ENCODE measurements at places on chromosomes 3 and 15.

- DNase-seq = no peak
Measured at GRCh38 chr3:541062-541801, 344.7 kb downstream of the CHL1 start.

DNA sequence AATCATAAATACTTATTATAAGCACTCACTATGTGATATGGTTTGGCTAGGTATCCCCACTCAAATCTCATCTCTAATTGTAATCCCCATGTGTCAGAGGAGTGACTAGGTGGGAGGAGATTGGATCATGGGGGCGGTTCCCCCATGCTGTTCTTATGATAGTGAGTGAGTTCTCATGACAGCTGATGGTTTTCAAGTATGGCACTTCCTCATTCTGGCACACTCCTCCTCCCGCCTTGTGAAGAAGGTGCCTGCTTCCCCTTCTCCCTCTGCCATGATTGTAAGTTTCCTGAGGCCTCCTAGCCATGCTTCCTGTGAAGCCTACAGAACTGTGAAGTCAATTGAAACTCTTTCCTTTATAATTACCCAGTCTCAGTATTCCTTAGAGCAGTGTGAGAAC, 53.3 kb upstream of the CHMP2B start:
- DNase-seq = no peak

- DNase-seq = no peak
Measured at GRCh38 chr3:133211449-133211848, 173.3 kb downstream of the TMEM108 start.

- DNase-seq = no peak
Measured at GRCh38 chr3:31629054-31629453, 96.3 kb downstream of the STT3B start.

DNA sequence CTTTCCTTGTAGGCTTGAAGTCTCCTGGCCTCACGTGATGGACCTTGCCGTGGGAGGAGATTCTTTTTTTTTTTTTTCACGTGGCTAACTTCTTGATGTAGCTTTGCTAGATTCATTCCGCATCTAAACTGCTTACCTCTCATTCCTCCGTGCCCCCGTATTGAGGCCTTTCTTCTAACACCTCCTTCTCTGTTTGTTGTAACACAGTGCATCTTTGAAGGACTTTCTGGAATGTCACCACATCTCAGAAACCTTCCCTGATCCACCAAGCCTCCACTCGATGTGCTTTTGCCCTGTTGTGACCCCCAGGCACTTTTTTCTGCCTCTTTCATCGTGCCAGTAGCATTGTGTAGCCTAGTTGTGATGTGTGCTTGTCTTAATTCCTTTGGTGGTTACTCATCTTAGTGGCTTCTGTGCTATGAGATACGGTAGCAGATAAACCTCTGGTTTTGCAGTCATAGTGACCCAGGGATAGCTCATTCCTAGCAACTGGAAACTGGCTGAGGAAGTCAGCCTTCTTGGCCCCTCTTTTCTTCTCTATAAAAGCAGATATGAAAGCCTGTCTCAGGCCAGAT, 1.6 kb upstream of the BNC1 start:
- DNase-seq = no peak

All from activated CD4-positive, CD25-positive, alpha-beta regulatory T cell (primary cell).